ENCODE measurements at places on chromosomes 13 and 19.

DNA sequence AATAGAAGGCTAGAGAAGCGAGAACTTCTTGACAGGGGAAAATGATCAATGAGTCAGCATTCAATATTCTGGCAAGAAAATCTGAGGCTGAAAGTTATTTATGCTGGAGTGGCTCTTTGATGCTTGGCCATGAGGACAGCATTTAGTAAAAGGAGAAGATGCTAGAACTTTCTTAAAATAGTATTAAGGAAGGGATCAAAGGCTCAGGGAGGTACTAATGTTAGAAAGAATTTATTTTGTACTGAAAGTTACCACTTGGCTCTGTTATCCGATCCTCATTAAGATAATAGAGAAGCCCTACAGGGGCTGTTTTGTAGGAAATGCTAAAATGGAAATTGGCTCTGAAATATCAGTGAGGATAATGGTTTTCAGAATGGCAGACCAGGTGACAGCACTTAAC, 1774.6 kb upstream of the PCDH20 start:
- DNase-seq: no peak

DNA sequence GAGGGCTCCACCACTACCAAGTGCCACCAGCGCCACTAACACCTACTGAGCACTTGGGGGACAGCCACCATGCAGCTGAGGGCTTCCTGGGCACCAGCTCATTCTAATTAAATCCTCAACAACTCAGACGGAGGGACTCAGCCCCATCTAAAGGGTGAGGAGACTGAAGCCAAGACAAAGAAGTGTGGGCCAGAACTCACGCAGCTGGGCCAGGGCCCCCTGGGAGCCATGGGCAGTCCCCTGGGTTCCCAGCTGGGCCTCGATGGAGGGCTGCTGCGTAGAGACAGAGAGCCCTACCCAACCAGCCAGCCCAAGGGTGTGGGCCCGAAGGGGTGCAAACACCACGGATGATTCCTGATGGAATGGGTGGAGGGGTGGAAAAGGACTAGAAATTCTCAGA, 12.8 kb upstream of the PRKD2 start:
- DNase-seq: no peak

DNA sequence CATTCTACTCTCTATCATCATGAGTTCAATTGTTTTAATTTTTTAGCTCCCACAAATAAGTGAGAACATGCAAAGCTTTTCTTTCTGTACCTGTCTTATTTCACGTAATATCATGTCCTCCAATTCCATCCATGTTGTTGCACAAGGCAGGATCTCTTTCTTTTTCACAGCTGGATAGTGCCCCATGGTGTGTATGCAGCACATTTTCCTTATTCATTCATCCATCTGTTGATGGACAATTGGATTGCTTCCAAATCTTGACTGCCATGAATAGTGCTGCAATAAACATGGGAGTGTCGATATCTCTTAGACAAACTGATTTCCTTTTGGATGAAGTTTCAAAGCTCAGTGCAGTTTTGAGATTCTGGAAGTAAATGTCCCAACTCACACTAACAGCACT, 326.9 kb downstream of the FGF9 start:
- no peak for DNase-seq

DNA sequence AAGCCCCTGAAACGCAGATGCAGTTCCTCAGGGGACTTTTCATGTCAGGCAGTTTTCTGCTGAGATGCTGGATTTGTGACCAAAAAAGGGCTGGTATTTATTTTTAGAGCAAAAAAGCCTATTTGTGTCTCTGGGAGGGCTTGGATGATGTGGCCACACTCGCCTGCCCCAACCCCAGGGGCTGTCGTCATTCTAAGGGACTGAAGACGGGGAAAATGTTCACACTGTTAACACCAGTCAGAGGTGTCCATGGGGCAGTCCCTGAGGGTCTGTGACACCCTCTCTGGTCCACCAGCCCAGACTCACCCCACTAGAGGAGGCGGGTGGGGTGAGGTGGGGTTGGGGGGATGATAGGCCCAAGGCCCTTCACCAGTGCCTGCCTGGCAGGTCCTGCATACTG, 15.9 kb upstream of the EPHX3 start:
- DNase-seq: no peak

DNA sequence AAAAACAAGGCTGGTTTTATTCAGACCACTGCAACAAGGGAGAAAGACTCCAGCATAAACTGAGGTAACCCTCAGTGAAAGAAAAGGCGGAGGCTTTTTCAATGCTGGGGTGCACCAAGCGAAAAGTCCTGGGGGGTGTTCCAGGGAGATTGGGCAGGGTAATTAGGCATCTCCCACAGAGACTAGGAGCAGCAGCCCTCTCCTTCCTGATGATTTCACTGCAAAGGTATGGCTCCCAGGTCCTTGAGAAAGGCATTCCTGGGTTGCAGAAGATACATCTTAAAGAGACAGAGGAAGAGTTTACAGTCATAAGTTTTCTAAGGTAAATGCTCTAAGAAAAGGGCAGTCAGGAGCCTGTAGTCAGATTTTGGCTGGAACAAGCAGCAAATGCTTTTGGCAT, 412.0 kb downstream of the FOXO1 start:
- DNase-seq: no peak

DNA sequence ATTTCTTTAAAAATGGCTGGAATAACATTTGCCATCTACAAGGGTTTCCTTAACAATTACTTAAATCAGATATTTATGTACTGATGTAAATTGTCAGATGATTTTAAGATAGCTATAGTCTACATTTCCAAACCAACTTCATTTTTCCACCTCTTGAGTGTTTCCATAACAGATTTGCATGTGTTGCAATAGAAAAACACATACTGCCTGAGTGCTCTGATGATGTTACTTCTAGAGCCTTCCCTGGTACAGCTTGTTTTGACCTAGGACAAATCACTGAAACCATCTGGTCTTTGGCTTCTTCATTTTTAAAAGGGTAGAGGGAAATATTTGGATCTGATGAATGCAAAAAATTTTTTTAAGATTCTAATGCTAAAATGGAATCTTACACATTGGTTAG, 245.9 kb downstream of the PCDH9 start:
- DNase-seq: no peak

- no peak for DNase-seq
Measured at GRCh38 chr13:27600711-27601110, 19.6 kb downstream of the LNX2 start.

GRCh38 chr19:28217022-28217421, 995.9 kb downstream of the UQCRFS1 start:
- no peak for DNase-seq

- no peak for DNase-seq
Measured at GRCh38 chr19:17749912-17750317, 1.4 kb upstream of the FCHO1 start.

GRCh38 chr19:49165111-49165750, 7.6 kb downstream of the TRPM4 start:
- DNase-seq: no peak

- no peak for DNase-seq
Measured at GRCh38 chr13:74409551-74409950, 275.3 kb upstream of the KLF12 start.

DNA sequence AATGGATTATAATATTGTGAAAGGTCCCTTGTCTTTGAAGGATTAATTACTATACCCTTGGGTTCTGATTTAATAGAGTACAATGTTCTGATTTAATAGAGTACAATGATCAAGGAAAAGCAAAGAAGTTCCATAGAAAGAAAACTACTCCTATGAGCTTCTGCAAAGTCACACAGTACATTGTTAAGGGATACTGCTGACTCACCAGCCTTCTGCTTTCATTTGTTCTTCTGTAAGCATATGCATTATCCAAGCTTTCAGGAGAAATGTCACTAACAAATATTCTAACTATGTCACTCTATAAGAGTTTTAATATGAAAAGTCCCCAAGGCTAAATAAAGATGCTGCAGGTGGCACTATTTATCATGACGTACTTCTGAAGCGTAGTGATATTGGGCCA, 396.7 kb downstream of the RFC3 start:
- no peak for DNase-seq

- DNase-seq: no peak
Measured at GRCh38 chr13:95434111-95434510, 118.4 kb upstream of the CLDN10 start.

GRCh38 chr13:94317063-94317491, 162.4 kb downstream of the DCT start:
- DNase-seq: no peak
